Spinal cord (tissue), 10 donors: ENCODE measurements at places on chromosomes 2 and 18. TPM values are rescaled to one million over a fixed set of nuclear protein-coding genes. Genes with fewer than 3 reads are reported as not detected.

DNA sequence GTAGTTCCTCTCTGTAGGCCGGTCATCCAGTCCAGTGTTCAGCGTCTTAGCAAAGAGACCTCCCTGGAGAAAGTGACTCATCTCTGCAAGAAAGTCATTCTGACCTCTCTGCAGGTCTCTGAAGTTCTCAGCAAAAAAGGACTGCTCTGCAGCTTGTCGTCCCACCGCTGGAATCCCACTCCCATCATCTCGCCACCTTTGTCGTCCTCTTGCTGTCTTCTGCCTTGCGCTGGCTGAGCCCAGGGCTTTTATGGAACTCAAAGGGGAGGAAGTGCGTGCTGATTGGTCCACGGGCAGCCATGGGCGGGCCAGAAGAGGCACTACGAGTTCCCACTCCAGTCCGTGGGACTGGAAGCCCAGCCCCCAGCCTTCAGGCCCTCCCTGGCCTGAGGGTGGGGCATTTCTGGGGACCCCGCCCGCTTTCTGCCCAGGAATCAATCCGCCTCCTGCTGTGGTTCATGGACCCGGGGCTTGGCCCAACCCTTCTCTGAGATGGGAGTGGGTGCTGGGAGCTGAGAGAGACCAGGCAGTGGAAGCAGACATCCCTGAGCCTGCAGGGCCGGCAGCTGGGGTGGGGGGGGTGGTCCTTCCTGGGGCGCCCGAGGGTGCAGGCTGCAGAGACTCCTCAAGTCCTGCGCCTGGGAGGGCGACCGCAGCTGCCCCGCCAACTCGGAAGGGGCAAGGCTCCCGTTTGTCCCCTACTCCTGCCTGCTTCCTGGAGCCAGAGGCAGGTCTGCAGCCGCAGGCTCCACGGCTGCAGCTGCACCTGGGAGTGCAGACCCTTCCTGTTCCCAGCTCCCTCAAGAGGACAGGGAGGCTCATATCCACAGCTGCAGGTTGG, 660.7 kb upstream of the RAB6C start:
- no peak overlapping the region for H3K4me3 ChIP-seq
- no peak overlapping the region for H3K27ac ChIP-seq
- no peaks in the 10 kb centered on the region for H3K4me1 ChIP-seq
- no peaks in the 10 kb centered on the region for H3K27me3 ChIP-seq
- no peaks in the 10 kb centered on the region for H3K36me3 ChIP-seq

DNA sequence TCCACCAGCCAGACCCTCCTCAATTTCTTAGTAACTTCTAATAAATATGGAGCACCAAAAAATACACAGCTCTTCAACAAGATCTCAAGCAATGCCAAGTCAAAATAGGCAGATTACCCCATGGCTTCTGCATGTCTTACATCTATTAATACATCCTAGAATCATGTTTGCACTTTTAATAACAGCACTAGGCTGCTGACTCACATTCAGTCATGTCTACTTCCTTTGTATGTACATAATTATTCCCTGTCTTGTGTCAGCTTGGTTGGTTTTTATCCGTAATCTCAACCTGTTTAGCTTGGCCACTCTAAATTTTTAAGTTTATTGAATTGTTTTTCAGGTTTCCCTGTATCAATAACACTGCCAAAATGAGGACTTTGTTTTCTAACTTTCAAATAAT, 420.1 kb upstream of the ACVR2A start:
- no peaks in the 10 kb centered on the region for H3K36me3 ChIP-seq
- no peaks in the 10 kb centered on the region for H3K4me1 ChIP-seq
- no peak for DNase-seq
- H3K4me3 ChIP-seq: no peak overlapping the region
- no peaks in the 10 kb centered on the region for H3K27me3 ChIP-seq

GRCh38 chr2:175880-176820, 87.7 kb downstream of the SH3YL1 start:
- H3K36me3 ChIP-seq: no peaks in the 10 kb centered on the region
- DNase-seq: no peak
- H3K27ac ChIP-seq: no peak overlapping the region
- H3K27me3 ChIP-seq: no peaks in the 10 kb centered on the region
- no peak overlapping the region for H3K4me3 ChIP-seq
- H3K4me1 ChIP-seq: no peaks in the 10 kb centered on the region

SH3RF3 gene
- 4.8 TPM for total RNA-seq
